Naive B cell (primary cell): ENCODE measurements at places on chromosomes 5 and 9.

DNA sequence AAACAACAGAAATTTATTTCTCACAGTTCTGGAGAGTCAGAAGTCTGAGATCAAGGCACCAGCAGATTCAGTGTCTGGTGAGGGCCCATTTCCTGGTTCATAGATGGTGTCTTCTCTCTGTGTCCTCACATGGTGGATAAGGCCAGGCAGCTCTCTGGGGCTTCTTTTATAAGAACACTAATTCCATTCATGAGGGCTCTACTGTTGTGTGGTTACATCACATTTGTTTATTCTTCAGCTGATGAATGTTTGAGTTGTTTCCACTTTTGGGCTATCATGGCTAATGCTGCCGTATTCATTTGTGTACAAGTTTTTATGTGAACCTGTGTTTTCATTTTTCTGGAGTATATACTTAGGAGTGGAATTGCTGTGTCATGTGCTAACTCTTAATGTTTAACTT is 35.2 kb downstream of the DDX4 start:
- no peak overlapping the region for H3K4me3 ChIP-seq
- H3K4me1 ChIP-seq = no peaks in the 10 kb centered on the region
- no peak for DNase-seq
- no peaks in the 10 kb centered on the region for H3K27me3 ChIP-seq

DNA sequence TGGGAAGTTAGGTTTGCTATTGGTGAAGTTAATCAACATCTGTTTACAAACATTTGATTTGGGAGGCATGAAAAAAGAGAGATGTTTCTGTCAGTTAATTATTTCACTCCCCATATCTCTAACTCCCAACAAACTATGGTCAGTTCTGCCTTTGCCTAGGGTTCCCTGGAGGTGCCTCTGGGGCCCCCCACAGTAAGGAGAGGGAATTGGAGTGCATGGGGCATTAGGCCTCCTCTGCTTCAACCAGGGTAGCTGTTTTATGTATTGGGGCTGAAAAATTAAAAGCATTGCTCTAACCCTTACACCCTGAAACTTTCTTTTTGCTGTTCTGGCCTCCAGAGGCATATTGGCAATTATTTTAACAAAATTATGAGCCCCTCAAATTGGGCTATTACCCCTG is 32.3 kb downstream of the RUSC2 start:
- no peaks in the 10 kb centered on the region for H3K36me3 ChIP-seq
- H3K27me3 ChIP-seq = no peaks in the 10 kb centered on the region
- no peak overlapping the region for H3K4me3 ChIP-seq
- H3K27ac ChIP-seq = no peak overlapping the region

- H3K4me3 ChIP-seq = no peak overlapping the region
- no peak overlapping the region for H3K27ac ChIP-seq
- no peak for DNase-seq
- H3K36me3 ChIP-seq = no peaks in the 10 kb centered on the region
- H3K27me3 ChIP-seq = peaks cover 4% of the 10 kb centered on the region
These were observed 84.1 kb upstream of the SPATA31D4 start for GRCh38 chr9:81844131-81844567.

DNA sequence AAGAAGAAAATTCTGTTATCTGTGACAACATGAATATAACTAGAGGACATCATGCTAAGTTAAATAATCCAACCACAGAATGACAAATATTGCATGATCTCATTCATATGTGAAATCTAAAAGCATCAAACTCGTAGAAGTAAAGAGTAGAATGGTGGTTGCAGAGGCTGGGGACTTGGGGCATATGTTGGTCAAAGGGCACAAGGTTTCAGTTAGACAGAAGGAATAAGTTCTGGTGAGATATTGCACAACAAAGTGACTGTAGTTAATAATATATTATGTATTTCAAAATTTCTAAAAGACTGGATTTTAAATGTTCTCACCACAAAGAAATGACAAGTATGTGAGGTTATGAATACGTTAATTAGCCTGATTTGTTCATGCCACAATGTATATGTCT is 24.8 kb downstream of the GRIA1 start:
- DNase-seq = no peak
- H3K4me1 ChIP-seq = no peaks in the 10 kb centered on the region
- H3K27me3 ChIP-seq = no peaks in the 10 kb centered on the region
- no peak overlapping the region for H3K27ac ChIP-seq
- no peak overlapping the region for H3K4me3 ChIP-seq
- no peaks in the 10 kb centered on the region for H3K36me3 ChIP-seq

- peaks cover 17% of the 10 kb centered on the region for H3K4me1 ChIP-seq
- H3K4me3 ChIP-seq = no peak overlapping the region
- no peak for DNase-seq
- peaks cover 9% of the 10 kb centered on the region for H3K27me3 ChIP-seq
- no peaks in the 10 kb centered on the region for H3K36me3 ChIP-seq
These were observed 781 bp upstream of the MYOZ3 start for GRCh38 chr5:150660108-150660831.

DNA sequence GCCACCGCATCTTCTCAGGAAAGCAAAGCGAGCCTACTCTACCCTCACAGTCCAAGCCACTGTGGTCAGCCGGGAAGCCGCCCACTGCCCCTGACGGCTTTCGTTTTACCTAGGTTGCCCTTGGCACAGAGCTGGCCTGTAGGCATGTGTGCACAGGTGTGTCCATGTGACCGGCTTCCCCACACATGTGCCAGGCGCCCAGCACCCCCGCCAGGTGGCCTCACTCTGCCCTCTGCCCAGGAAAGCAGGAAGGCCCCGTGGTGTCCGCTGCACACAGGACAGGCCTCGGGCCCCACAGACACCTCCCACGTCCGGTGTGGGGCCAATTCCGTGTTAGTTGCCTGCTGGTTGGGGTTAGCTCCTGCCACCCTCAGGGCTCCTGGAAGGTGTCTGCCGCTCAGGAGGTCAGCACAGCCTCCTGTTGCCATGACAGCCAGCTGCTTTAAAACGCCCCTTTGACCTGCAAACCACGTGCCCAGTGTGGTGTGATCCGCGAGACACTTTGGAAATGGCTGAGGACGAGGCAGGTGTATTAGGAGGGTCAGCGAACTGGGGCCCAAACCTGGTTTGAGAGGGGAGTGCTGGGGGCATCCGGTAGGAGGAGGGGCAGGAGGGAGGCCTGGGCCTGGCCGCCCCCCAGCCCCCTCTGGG is 28.7 kb downstream of the TPPP start:
- DNase-seq = no peak
- H3K4me1 ChIP-seq = no peaks in the 10 kb centered on the region
- no peak overlapping the region for H3K27ac ChIP-seq
- no peaks in the 10 kb centered on the region for H3K27me3 ChIP-seq
- H3K4me3 ChIP-seq = no peak overlapping the region

DNA sequence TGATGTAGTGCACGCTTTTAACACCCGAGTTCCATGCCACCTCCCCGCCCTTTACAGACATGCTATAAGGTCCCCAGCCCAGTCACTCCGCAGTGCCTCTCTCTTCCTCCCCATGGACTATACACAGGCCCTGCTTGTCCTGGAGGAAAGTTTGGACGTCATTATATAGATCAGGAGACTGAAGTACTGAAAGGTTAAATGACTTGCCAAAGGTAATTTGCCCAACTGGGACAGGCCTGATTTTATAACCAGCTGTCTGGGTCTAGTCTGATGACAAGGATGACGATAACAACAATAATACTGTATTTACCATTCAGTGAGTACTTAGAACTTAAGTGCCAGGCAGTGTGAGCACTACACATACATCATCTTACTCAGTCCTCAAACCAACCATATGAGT is 33.1 kb downstream of the LVRN start:
- no peaks in the 10 kb centered on the region for H3K36me3 ChIP-seq
- no peak for DNase-seq
- H3K27me3 ChIP-seq = peaks cover 20% of the 10 kb centered on the region
- H3K4me1 ChIP-seq = no peaks in the 10 kb centered on the region
- no peak overlapping the region for H3K4me3 ChIP-seq
